ENCODE measurements at places on chromosomes 2 and 18. TPM values are rescaled to one million over a fixed set of nuclear protein-coding genes. Genes with fewer than 3 reads are reported as not detected.
A peak's percentile ranks its signal among the peaks of the same experiment; 100 is the strongest.

DNA sequence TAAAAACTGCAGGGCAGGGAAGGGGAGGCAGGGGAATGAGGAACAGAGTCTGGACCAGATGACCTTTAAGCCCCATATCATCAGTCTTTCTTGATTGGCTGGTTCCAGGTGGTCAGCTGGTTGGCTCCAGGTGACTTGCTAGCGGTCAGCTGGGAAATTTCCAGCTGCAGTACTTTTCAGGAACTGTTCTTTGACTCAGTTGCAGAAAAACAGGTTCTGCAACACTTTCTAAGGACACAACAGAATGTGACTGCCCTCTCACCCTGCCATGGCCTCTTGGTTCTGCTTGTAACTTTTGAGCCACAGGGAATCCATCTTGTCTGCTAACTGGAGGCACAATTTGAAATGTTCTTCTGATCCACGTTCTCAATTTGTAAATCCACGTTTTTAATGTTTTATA is 278.3 kb upstream of the LRATD1 start:
- DNase-seq: no peak

DNA sequence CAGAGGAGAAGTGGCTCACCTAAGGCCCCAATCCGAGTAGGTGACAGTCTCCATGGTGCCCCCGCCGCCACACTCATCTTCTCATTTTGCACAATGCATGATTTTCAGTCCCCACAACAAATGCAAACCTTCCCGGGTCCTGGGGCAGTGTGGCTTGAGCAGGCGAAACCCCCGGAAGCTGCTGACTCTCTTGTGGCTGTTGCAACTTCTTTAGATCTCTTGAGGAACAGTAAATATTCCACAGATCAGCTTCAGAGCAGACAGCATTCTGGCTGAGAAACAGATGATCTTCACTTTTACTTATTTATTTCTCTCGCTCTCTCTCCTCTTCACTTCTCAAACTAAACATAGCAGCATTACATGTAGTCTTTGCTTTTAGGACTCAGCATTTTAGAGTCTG is 51.9 kb downstream of the ASAP2 start:
- no peak for DNase-seq

DNA sequence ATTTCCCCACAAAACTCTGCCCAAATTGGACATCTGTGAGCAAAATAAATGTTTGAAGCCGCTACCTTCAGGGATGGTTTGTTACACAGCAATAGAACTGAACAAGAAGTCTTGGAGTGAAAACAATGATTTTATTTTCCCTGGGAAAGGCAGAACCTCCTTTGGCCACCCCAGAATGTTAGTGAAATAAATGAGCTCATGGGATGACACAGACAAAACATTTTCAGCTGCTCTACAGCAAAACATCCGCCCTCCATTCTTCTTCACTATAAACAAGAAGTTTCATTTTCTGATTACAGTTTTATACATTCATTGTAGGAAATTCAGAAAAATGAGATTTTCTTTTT is 4.3 kb upstream of the EFHD1 start:
- no peak for DNase-seq

DNA sequence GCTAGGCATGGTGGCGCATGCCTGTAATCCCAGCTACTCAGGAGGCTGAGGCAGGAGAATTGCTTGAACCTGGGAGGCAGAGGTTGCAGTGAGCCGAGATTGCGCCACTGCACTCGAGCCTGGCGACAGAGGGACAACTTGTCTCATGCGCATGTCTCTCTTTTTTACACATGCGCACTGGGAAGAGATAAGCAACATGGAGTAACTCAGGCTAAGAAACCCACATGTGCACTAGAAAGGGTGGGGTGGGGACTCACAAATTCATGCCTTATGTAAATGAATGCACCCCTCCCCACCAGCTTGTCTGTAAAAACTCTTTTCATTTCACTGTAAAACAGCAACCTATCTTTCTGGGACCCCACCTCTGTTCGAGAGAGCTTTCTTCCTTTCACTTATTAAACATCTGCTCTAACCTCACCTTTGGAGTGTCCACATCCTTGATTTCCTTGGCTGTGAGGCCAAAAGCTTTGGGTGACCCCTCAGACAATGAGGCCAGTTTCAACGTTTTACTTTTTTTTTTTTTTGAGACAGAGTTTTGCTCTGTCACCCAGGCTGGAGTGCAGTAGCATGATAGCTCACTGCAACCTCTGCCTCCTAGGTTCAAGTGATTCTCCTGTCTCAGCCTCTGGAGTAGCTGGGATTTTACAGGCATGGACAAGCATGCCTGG is 91.6 kb upstream of the RMP24 start:
- DNase-seq: no peak

DNA sequence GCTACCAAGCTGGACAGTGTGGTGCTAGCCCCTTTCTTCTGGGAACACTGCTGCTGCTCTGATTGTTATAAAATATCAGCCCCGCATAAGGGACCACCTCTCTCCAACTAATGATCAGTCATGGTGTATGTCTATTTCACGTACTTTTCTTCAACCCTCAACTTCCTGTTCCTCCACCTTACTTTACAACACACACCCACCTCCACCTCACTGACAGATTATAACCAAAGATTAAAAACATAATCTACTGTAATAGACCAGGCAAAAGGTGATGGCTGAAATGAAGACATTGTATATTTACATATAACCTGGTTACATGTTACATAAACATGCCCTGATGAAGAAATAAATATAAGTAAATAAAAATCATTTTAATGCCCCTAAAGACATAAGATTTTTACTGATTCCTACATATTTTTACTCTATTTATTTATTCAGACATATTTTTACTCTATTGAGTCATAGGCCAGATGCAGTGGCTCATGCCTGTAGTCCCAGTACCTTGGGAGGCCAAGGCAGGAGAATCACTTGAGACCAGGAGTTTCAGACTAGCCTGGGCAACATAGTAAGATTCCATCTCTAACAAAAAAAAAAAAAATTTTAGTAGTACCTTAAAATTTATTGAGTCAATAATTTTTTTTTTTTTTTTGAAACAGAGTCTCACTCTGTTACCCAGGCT is 12.8 kb downstream of the STK39 start:
- no peak for DNase-seq

DNA sequence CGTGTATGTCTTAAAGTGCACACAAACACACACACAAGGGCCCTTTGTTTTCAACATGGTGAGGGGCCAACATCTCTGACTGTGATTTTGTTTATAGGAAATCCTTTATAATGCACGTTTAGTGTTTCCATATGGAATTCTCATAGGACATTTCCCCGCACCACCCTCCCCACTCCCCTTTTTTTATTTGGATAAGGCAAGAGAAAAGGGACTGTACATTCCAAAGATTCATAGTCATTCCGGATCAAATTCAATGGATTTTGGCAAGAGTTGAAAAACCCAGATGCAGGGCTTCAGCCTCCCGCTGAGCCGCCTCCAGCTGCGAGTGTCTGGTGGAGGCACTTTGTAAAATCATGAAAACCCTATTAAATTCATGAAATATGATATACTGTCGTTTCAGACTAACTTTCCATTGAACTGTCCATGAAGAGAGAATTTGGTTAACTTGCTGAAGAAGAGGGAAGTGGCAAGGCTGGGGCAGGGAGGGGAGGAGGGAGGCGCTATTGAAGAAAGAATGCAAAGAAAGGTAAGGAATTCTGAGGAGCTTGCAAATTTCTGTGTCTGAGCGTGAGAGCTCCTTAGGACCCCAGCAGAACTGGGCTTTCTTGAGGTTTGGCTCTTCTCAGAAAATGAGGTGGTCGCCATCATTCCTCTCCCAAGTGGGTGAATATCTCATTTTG is 25.8 kb upstream of the SLC14A2 start:
- DNase-seq: peak; percentile 91

DNA sequence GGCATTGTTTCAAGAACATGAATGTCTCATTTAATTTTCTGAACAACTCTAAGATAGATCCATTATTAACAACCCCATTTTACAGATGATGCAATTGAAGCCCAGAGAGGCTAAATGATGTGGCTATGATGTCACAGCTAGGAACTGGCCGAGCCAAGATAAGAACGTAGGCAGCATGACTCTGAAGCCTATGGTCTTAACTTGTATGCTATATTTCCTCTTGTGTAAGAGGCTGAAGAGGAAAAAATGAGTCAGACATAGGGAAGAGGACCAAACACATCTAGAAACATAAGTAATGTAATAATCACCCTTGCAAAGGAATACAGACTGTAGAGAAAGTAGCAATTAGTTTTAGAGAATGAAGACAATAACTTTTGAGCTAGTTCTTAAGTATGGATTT is 416.8 kb downstream of the FIGN start:
- DNase-seq: no peak

- no peak for DNase-seq
Measured at GRCh38 chr18:36811430-36811829, 17.4 kb downstream of the TPGS2 start.

DNA sequence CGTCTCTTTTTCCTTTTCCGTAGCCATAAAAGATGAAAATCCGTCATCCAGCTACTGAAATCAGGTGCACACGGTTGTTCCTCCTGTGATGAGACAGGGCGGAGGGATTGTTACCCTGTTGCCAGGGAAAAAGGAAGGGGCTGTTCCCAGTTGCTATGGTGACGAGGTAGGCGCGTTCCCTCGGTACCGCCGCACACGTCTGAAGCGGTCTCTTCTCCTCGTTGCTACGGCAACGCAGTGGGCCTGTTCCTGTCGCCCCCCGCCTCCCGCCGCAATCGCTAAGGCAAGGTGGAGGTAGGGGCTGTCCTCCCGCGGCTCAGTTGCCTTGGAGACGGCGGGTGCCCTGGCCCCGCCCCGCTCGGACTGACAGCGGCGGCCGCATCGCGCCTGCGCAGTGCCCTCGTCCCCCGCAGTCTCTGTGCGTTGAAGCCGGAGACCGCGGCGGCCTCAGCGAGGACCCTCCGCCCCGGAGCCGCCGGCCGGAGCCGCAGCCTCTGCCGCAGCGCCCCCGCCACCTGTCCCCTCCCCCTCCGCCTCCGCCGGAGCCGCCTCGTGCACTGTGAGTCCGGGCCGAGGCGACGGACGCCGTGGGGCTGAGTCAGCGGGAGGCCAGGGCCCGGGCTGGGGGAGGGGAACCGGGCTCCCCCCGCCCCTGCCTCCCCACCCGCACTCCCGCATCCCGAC is at the start of gene MAPRE3:
MAPRE3 (plus strand) TSS at position 394 of the 684 bp plus-strand sequence. CDS start 51,582 bp downstream, outside the sequence.
- peak; percentile 92 for DNase-seq

GRCh38 chr18:42712065-42712464 is 403.4 kb downstream of the RIT2 start:
- DNase-seq: no peak

DNA sequence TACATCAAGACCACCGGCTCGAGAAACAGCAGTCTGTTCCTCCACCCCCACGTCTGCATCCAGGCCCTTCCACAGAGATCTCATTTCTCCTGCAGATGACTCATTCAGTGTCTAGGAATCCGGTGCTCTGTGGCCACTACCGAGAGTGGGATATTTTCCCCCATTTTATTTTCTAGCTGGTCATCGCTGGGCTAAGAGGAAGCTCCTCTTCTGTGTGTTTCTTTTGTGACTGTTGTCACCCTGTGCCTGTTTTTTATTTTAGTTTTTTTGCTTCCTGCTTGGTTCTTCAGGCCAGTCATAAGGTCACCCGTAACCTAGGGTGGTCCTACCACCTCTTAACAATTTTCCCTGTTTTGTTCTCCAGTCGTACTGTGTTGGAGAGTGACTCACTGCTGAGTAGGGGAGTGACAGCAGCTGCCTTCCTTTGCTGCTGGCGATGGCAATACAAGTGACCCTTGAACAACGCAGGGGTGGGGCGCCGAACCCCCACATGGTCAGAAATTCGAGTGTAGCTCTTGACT is 6.7 kb downstream of the RAMP1 start:
- DNase-seq: no peak

DNA sequence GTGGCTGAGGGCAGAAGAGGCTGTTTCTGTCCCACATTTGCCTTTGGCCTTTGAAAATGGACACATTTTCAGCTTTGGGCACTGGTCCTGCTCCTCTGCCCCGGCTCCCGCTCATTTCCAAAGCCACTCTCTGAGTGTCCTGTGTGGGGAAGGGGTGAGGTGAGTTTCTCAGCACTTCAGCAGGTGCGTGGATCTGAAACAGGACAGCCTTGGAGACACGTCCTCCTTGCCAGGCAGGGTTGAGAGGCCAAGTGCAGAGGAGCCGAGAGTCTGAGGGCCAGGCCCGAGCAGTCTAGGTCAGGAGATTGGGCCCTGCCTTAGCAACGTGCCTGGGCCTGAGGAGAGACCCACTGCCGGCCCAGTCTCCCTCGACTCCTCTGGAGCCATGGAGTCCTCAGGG is 21.9 kb upstream of the ALPI start:
- DNase-seq: no peak

DNA sequence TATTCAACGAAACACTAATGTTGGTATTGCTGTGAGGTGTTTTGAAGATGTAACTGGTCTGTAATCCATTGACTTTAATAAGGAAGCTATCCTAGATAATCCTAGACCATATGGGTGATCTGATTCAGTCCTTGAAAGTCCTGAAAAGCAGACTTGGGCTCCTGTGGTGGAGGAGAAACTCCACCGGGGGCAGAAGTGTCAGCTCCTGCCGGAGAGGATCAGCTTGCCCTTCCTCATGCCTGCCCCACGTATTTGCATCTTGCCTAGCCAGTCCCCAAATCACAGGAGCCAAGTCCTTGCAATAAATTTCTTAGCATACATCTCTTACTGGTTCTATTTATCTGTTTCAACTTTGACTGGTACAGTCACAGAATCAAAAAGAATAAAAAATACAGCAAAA is 144.2 kb upstream of the DLGAP1 start:
- DNase-seq: no peak

- DNase-seq: no peak
Measured at GRCh38 chr2:239322416-239323086, 78.3 kb downstream of the HDAC4 start.

DNA sequence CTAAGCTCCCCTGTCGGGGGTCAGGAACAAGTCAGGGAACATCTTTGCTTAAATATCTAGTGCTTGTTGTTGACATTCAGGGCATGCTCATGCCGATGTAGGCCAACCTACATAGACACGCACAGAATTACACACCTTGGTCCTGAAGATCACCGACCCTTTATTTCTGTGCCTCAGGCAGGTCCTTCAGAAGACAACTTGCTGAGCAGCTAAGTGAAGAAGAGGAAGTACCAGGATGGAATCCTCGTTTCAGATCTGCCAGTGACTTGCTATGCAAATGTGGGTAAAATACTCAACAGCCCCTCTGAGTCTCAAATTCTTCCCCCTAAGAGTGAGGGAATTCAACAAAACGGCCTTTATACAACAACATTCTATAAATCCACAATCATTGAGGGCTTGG is 494.7 kb downstream of the BCL11A start:
- DNase-seq: no peak

- no peak for DNase-seq
Measured at GRCh38 chr2:40384714-40385113, 67.2 kb downstream of the SLC8A1 start.

Gene AOX1
- polyA plus RNA-seq: 1.1 TPM

Gene KCNJ3
- 0.87 TPM for polyA plus RNA-seq

Gene EFR3B
- polyA plus RNA-seq: 6.4 TPM

Gene HADHA
- polyA plus RNA-seq: 240 TPM

Measured in muscle of back (tissue), 13 donors.